Stimulated activated CD8-positive, alpha-beta memory T cell treated with anti-CD3 and anti-CD28 coated beads, Interleukin-4, amount 100 ng/mL, for 4 hours (primary cell): ENCODE measurements at places on chromosomes 4 and X.

DNA sequence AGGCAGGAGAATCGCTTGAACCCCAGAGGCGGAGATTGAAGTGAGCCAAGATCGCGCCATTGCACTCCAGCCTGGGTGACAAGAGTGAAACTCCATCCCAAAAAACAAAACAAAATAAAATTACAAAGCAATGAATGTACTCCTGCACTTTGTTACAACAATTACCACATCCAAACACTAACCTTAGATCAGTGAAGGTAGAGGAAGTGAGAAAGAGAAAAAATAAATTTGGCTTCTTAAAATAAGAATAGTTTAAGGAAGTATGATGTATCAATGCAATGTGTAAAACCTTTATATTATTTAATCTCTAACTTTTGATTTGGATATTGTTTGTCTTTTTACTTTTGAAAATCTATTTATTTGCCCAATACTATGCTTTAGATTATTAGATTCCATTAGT is 21.7 kb upstream of the CSN1S1 start:
- DNase-seq: no peak

- no peak for DNase-seq
Measured at GRCh38 chr4:69717778-69718177, 42.6 kb downstream of the SULT1B1 start.

- no peak for DNase-seq
Measured at GRCh38 chr4:72449705-72450104, 119.3 kb downstream of the ADAMTS3 start.

DNA sequence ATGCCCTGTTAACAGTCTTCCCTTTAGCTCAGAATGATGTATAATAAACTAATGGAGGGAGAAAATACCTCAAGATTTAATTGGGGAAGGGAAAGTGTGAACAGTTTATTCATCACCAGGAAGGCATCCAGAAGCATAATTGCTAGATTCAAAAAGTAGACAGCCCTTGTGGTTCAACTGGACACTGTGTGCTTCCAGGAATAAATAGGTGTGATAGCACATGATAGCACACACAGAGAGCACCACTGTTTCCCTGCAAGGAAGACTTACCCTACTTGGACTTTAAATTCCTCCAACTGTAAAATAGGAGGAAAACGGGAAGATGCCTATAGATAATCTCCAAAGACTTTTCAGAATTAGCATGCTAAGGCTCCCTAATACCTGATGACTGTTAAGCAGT is 27.8 kb downstream of the SLC39A8 start:
- no peak for DNase-seq

- DNase-seq: no peak
Measured at GRCh38 chr4:188109157-188109755, at the start of gene TRIML2. TSS of gene TRIML2 (minus strand) at chr4:188109603. CDS start at chr4:188105368, 4,235 bp downstream.

GRCh38 chr4:81724925-81725329 is 253.2 kb upstream of the RASGEF1B start:
- DNase-seq: peak; percentile 39

DNA sequence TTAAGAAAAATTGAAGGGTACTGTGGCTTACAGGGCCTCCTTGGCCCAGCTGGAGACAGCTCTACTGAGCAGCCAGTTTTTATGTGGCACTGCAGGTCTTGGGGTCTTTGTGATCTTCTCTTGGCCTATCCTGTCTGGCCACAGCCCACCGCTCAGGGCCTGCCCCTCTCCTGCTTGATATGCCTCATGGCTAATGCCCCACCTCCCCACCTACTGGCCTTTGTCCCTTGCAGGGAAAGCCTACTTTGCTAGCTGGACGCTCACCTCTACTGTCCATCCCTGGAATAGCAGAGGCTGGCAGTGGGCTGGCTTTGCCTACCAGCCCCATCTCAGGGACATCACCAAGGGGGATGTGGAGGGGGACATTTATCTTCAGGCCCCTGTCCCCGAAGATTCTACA is 134.1 kb downstream of the PJA1 start:
- DNase-seq: no peak

DNA sequence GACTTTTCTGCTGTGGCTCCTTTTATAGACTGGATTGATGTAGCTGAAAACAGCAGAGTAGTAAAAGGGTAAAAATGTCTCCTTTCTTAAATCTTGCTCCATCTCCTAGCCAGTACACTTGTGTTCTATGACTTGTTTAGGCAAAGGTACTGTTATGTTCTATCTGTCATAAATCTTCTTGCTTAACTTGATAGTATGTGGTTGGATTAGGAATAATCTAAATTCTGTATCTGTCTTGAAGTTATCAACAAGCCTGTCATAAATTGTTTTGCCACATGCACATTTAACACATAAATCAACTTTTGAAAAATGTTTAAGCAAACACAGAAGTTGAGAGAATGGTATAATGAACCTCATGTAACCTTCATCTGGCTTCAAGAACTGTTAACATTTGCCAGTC is 157.0 kb downstream of the FRAS1 start:
- DNase-seq: no peak

DNA sequence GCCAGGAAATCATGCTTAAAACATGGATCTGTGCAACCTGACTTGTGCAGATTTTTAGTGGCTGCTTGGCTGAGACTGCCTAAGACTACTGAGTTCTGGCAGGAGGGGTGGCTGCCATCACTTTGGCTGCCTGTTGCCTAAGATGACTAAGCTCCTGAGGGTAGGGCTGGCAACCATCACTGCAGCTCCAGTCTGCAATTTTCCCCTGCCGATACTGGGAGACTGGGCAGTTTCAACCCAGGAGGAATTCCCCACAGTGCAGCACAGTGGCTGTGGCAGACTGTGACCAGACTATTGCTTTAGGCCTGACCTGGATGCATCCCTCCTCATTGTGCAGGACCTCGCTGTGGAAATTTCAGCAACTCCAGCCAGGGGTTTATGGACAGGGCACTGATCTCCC is 544.9 kb downstream of the ANKRD50 start:
- no peak for DNase-seq

DNA sequence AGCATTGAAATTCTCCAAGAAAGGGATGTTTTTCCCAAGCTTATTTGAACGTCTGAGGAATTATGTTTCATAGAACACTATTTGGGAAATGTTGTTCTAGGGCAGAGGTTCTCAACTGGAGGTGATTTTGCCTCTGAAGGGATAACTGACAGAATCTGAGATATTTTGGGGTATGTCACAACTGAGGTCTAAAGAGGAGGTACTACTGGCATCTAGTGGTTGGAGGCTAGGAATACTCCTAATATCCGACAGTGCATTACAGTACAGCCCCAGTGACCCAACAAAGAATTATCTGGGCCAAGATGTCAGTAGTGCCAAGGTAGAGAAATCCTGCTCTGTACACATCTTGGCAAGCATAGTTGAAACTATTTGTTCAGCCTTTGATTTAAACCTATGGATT is 6.4 kb downstream of the HSPA4L start:
- DNase-seq: no peak

- DNase-seq: no peak
Measured at GRCh38 chrX:30835373-30835772, 53.7 kb downstream of the TAB3 start.

- DNase-seq: no peak
Measured at GRCh38 chr4:1627417-1628313, 56.4 kb downstream of the FAM53A start.

GRCh38 chr4:1245481-1246051 is 3.4 kb downstream of the CTBP1 start:
- no peak for DNase-seq

GRCh38 chrX:108271397-108271787 is 166.8 kb downstream of the COL4A6 start:
- DNase-seq: no peak

- no peak for DNase-seq
Measured at GRCh38 chr4:5126231-5126630, 75.0 kb downstream of the STK32B start.

GRCh38 chr4:186778134-186778533 is 54.5 kb upstream of the FAT1 start:
- no peak for DNase-seq
